Sciatic nerve (tissue), 2 donors: ENCODE measurements at places on chromosomes 7 and 10.

- no peak for DNase-seq
These were observed 16.0 kb downstream of the DENND2A start for GRCh38 chr7:140624392-140625191.

GRCh38 chr10:79938728-79939406 lies 10.0 kb downstream of the SFTPD start:
- DNase-seq: no peak

GRCh38 chr10:130048081-130048480 lies 62.5 kb downstream of the C10orf143 start:
- DNase-seq: no peak

- no peak for DNase-seq
These were observed 413.4 kb upstream of the MKI67 start for GRCh38 chr10:128539510-128540127.

GRCh38 chr7:116740755-116741462 lies 68.9 kb downstream of the MET start:
- DNase-seq: no peak

- DNase-seq: no peak
These were observed 39.6 kb upstream of the PROSER2 start for GRCh38 chr10:11783558-11783865.

- DNase-seq: no peak
These were observed 40.2 kb downstream of the SND1 start for GRCh38 chr7:127692200-127692599.

GRCh38 chr7:157520249-157520648 lies 183.4 kb downstream of the DNAJB6 start:
- DNase-seq: peak; percentile 13

DNA sequence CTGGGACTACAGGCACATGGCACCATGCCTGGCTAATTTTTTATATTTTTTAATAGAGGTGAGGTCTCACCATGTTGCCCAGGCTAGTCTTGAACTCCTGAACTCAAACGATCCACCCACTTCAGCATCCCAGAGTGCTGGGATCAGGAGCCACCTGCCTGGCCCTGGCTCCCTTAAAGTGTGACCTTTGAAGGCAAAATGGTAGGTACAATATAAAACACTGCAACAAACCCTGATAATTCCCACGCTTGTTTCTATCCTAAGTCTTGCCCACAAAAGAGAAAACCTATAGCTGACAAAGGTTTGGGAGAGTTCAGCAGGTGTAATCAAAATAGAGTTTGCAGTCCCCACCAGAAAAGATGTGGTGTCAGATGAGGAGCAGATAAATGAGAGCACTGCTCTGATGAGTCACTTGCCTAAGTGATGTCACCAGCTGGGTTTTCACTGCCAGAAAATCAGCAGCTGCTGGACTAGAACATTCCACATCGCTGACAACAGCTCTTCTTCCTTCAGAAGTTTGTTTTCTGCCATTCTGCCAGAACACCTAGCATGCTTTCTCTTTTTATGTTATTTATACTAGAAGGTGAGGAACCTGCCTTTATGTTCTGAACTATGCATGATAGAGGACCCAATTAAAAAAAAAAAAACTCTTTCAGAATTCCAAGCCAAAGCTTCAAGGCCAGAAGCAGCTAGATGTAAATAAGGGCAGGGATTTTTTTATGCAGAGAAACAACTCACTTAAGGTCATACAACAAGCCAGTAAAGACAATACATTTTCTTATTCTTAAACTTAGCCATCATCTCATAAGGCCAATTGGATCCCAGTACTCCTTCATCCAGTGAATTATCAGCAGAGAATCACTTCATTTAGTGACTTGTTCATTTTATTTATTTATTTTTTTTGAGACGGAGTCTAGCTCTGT lies 18.0 kb downstream of the PURB start:
- no peak for DNase-seq

- DNase-seq: no peak
These were observed 102.5 kb downstream of the FGFR2 start for GRCh38 chr10:121495719-121496118.

GRCh38 chr7:63521-64021 lies 128.8 kb upstream of the FAM20C start:
- DNase-seq: peak; percentile 58

- DNase-seq: peak; percentile 61
These were observed 521.7 kb downstream of the ADRA2A start for GRCh38 chr10:111598433-111599059.

- no peak for DNase-seq
These were observed 330.0 kb downstream of the BBS9 start for GRCh38 chr7:33459340-33459751.

- DNase-seq: no peak
These were observed 35.2 kb downstream of the MGAM start for GRCh38 chr7:142030848-142031247.

GRCh38 chr10:96513305-96513697 lies 425 bp downstream of the TLL2 start:
- DNase-seq: no peak

DNA sequence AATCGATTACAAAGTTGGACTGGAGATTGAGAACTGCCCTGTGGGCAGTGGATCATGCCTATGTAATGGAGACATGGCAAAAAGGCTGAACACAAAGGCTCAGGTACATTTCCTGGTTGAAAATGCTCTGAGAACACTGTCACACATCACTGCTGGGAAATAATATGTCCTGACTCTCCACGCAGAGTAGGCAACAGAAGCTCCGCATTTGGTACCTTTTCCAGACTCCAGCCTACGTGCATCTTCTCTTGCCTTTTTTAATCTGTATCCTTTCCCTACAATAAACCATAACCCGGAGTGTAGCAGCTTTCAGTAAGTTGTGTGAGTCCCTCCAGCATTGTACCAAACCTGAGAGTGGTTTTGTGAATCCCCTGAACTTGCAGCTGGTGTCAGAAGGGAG lies 134.7 kb downstream of the SORBS1 start:
- DNase-seq: no peak

- DNase-seq: no peak
These were observed 94.2 kb upstream of the PRKCQ start for GRCh38 chr10:6674291-6674690.

- no peak for DNase-seq
These were observed 48.1 kb upstream of the GLCCI1 start for GRCh38 chr7:7920481-7920880.
